ENCODE measurements at places on chromosomes 7 and 10.

DNA sequence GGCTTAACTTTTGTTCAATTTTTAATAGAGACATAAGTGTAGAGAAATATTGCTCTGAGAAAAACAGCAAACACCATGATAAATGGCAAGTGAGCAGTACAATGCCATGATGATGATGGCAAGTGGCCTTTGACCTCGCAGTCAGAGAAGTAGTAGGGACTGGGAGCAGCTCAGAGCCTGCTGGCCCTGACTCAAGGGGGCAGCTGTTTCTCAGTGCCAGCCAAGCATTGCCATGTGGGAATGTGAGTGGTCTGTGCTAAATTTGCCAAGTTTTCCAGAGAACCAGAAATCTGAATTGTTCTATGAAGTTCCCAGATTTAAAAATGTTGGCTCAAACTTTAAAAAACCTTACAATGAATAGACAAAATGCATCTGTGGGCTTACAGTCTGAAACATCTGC, 187.9 kb downstream of the BICC1 start:
- DNase-seq: no peak

DNA sequence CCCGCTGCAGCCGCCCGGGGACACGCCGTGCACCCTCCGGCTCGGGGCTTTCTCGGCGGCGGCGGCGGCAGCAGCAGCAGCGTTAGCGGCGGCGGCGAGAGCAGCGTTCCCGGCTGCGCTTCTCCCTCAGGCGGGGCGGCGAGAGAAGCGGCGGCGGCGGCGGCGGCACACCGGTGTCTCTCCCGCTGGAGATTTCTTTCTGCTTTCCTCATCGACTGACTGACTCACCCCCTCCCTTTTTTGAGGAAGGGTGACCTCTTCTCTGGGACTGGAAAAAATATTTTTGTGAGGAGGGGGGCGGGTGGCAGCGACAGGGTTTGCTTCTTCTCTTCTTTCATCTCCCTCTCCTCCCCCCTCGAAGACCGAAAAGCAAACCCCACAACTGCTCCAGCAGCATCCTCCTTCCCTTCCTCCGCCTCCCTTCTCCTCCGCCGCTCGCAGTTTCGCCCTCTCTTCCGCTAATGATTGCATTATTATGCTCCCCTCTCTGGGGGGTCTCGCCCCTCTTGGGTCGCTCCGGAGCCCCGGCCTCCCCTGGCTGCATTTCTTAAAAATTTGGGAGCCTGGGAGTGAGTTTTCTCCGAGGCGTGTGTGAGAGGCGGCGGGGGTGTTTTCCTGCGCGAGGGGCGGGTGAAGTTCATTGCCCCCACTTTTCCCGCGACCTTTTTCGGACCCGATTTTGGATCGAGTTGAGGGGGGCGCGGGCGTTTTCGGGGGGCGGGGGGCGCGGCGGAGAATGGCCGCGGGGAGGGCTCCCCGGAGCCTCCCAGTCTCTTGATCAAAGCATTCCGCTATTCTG, 411 bp downstream of the AUTS2 start:
- no peak for DNase-seq

DNA sequence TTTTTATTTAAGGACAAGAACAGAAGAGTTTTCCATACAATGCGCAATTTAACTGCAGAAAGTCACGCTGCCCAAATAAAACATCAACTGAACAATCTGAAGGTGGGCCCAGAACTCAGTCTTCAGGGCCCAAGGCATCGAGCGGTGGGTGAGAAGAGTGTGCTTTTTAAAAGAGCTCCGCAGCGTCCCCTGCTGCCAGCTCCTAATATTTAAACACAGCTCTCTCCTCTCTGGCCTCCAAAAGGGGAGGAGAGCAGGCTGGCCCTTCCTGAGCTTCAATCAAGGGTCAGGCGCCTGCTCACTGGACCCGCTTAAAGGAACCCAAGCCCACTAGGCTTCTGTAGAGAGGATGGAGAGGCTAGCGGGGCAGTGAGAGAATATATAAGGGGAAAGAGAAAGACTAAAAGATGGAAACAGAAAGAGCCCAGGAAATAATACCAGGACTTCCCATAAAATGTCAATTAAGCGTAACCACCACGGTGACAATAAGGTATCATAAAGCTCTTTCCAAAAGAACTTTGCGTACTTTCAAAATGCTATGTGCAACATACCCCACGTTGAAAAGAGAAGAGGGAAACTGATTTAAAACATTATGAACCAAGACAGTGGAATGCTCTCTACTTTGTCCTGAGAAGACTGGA, 2.8 kb downstream of the FAM53B start:
- peak; percentile 80 for DNase-seq

DNA sequence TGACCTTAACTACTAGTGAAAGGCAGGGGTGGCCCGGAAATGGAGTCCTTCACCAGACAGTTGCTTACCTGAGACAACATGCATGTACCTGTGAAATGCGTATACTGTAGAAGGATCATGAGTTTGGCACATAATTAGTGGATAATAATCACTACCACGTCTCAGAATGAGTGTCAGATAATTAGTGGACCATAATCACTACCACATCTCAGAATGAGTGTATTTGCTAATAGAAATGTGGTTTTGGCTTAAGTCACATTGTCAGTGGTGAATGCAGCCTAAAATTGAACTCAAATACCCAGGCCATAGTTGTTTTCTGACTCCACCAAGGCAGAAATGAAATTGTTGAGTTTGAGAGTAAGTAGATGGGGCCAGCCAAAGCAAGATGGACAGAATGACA, 468.3 kb upstream of the GALNT17 start:
- no peak for DNase-seq

DNA sequence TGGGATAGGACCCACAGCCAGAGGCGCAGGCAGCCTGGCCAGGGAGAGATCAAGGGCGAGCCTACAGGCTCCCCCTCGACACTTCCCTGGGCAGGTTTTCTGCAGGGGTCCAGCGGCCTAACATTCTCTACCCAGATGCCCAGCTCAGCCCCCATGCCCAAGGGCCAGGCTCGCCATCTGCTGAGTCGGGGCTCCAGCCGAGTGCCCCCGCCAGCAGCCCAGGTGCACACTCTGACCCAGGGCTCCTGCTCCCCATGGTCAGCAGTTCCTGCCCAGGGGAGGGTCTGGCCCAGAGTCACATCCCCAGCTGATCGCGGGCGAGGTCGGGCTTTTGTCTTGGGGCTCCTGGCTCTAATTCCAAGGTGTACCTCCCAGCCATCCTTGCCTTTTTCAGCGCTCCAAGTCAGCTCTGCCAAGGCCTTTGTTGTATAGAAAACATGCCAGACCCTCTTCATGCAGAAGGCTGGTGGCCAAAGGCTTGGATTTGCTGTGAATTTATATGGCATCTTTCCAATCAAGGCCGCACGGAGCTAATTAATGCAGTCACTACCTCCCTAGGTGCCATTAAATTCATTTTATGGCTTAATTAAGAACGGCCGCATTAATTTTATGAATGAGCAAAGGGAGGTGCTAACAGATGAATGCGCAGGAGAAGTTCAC, 120.6 kb downstream of the LRRC18 start:
- no peak for DNase-seq

DNA sequence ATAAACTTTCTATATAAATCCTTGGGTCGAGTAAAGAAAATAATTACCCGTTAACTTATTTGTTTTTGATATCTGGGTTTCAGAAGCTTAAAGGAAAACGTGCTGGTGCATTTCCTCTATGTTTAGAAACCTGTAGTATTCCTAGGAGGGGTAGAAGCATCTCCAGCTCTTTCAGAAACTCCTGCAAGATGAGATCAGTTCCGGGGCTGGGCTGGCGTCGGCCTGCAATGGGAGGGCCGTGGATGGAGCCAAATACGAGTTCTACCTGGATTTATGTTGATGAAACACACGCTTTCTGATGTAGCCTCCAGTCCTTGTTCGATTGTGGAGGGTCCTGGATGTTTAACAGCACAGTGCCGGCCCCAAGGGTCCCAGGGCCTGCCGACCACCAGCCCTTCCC, 35.8 kb upstream of the DIP2C start:
- DNase-seq: no peak

DNA sequence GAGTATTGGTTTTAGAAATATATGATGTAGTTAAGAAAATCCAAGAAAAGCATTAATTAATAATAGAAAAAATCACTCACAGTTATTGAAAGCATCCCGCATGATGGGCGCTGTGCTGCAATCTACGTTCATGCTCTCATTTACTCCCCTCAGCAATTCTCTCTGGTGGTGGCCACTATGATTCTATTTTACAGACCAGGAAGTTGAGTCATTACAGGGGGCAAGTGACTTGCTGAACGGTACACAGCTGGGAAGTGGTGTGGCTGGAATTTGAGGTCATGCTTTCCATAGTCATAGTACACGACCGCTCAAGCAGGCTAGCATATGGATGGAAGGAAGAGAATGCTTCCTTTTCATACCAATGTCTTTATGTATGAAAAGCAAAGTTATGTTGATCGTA, 117.4 kb downstream of the TES start:
- DNase-seq: no peak

GRCh38 chr7:92336662-92337340, 91.0 kb downstream of the ANKIB1 start:
- DNase-seq: no peak

GRCh38 chr10:22148961-22149360, 68.9 kb downstream of the EBLN1 start:
- no peak for DNase-seq

- DNase-seq: no peak
Measured at GRCh38 chr7:108985037-108985436, 415.4 kb downstream of the DNAJB9 start.

DNA sequence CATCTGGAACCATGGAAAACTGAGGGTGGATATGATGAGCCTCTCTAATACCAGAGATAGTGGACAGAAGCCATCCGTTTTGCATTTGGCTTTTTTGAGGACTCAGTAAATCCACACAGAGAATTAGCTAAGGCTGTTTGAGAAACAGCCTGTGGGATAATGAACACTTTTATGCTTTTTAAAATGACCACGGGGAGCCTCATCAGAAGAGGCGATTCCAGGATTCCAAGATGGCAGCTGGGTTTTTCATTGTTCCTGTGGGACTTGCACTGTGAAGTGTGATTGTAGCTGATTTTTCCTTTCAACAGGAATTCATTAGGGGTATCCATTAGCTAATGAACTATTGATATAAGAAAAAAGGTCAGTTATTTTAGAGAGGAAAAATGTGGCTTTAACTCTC, 353.2 kb downstream of the AUTS2 start:
- no peak for DNase-seq

DNA sequence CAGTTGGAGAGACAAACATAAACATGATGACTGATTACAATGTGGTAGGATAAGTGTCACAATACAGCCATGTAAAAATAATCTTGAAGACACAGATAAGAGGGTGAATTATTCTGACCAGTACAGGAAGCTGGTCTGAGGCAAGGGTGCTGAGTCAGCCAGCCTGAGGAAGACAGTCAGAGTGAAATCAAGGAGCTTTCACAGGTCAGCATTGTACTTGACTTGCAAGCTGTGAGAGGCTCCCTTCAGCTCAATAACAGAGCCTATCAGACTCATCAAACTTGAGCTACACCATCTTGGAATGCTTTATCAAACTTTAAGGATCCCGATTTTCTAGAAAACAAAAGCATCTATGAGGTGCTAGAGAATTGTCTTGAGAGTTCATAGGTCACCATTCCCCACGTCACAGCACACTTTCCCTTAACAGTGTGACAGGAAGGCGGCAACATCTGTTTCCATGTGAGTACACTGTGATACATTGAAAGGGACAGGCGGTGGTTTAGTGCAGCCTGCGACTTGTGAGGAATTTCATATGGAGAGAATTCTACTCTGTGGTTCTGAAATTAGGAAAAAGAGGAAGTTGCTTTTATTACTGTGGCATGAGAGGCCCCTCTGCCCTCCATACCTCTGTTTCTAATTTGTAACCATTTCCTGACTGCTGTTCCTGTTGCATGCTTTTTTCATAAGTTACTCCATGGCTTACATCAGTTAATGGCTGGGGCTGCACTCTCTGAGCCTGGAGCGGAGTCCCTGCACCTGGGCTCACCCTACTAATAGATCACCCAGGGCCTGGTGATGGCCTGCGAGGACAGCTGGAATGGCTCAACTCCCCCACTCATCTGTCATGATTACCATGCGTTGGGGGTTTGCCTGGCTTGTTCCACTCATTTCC, 417.1 kb downstream of the SUGCT start:
- no peak for DNase-seq

DNA sequence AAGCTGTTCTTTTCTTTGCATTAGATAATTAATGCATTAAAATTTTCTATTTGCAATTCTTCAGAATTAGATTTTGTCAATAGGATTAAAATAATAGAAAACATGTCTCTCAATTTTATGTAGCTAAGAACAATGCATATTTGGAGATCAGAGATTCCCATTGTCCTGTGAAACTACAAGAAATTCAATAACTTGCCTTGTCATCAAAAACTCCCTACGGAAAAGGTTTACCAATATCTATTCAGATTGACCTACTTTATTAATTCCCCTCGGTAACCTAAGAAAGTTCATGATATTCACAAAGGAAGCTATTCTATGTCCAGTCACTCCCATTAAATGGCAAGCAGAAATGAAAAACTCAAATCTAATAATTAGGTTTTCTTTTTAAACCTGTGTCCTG, 172.6 kb downstream of the SEMA3A start:
- no peak for DNase-seq

GRCh38 chr10:128095027-128095752, 31.0 kb downstream of the MKI67 start:
- peak; percentile 38 for DNase-seq

GRCh38 chr7:108310351-108310750, 145.9 kb downstream of the NRCAM start:
- DNase-seq: no peak

DNA sequence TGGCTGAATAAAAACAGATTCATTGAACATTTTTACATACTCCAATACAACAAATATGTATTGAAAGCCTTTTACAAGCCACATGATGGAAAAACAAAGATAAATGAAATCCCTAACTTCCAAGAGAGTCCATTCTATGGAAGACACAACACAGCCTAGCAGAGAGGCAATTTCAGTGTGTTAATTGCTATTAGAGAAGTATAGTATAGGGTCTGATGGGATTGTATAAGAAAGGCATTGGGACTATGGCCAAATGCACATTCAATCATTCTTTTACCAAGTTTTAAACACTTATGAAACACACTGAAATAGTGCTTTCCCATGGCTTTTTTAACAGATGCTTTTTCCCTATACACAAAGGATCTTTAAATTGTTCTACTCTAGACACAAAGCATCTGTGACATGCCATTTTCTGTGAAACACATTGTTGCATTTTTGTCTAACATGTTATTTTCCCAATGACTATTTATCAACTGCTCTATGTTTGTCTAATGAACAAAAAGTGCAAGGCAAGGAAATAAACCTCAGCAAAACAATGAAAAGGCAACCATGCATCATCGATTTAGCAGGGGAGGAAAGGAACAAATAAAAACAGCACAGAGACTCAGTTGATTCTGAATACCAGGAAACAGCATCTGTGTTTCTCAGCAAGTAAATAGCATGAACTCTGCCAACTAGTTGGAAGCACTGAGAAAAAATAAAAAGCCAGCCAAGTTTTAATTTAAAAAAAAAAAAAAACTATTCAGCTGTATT, 42.4 kb upstream of the PHYHIPL start:
- DNase-seq: no peak
